ENCODE measurements at places on chromosomes 6 and 20.

DNA sequence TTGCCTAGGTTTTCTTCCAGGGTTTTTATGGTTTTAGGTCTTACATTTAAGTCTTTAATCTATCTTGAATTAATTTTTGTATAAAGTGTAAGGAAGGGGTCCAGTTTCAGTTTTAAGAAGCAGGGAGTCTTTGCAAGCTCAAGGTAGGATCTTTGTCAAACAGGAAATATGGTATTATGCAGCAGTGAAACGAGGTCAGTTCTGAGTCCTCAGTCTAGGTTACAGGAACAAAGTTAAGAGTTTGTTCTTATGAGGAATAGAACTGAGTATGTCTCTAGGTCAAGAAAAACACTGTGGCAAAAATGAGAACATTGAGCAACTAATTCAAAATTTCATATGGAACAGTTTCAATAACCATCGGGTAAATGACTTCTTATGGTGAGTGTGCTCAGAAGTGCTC is 63.6 kb downstream of the GCLC start:
- no peak for DNase-seq

GRCh38 chr6:79076160-79076559 is 1.9 kb downstream of the PHIP start:
- no peak for DNase-seq

DNA sequence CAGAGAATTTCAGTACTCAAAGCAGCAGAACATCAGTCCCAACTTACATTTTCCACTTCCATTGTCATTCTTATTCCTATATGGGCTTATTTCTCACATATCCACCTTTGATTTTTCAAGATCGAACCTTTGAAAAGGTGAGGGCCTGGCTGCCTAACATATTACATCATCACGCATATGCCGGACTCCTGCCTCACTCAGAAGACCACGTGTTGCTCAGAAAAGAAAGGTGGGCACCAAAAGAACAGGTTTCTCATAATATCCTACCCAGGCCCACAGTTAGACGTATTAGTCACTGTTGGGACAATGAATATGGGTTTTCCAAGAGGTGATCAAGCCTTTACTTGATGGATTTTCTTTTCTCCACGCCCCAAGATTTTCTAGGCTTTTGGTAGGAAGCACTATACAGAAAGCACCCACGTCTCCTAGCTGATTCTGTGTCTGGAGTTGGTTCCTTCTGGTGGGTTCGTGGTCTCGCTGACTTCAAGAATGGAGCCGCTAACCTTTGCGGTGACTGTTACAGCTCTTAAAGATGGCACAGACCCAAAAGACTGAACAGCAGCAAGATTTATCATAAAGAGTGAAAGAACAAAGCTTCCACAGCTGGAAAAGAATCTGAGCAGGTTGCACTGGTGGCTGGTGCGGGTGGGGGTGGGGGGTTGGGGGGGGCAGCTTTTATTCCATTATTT is 168.9 kb downstream of the ATXN1 start:
- no peak for DNase-seq

- DNase-seq = no peak
Observed at GRCh38 chr6:12903246-12903645, 186.7 kb downstream of the PHACTR1 start.

- no peak for DNase-seq
Observed at GRCh38 chr20:63858393-63859165, 2.7 kb upstream of the ABHD16B start.

- peak; percentile 63 for DNase-seq
Observed at GRCh38 chr6:37698264-37699137, 818 bp upstream of the MDGA1 start.

- DNase-seq = no peak
Observed at GRCh38 chr6:5766260-5766659, 240.5 kb downstream of the NRN1 start.

DNA sequence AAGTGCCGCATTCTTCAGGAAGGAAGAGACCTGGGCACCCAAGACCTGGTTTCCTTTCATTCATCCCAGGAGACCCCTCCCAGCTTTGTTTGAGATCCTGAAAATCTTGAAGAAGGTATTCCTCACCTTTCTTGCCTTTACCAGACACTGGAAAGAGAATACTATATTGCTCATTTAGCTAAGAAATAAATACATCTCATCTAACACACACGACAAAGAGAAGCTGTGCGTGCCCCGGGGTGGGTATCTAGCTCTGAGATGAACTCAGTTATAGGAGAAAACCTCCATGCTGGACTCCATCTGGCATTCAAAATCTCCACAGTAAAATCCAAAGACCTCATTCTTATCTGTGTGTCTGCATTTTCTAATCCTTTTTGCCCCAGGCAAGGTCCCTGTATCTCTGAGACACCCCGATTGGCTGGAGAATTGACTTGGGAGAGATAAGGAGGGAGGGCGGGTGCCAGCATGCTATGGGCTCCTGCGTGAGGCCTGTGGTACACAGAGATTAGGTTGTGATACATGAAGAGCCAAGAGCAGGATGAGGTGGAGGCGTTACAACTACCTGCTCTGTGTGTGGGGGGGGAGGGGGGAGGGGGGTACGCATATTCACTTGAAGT is 4.8 kb downstream of the MUC21 start:
- no peak for DNase-seq

- no peak for DNase-seq
Observed at GRCh38 chr6:101730954-101731353, 337.4 kb downstream of the GRIK2 start.

DNA sequence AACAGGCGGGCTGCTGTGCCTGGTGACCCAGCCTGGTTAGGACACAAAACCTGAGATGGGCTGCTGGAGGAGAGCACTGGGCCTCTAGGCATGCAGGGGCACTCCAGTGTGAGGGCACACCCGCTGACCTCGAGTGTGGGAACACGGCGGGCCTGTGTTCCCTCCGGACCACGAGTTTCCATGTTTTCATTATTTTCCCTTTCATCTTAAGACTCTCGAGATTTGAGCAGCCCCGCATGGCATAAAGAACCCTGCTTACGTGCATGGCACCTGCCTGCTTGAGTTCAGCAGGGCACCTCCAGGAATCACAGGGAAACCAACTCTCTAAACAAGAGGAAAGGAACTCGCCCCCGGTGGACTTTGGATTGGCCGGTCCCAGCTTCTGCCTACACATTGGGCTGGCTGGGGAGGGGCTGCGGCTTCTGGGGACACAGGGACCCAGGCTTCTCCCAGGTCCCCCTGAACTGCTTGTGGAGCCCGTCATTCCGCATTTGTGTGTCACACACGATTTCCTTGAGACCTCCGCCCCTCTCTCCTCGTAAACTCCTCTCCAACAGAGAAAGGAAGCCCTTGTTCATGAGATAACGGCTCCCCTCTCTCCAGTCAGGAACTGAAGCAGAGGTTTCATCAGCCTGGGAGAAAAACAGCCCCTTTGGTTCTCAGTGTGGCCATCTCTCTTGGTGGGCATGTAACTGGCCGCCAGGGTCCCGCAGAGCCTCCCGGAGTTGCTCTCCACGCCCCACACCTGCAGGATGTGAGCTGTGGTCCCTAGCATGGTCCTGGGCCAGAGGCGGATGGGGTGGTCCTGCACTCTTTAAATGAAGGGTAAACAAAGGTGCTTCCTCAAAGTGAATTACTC is 181.8 kb downstream of the TTLL2 start:
- no peak for DNase-seq

GRCh38 chr6:112881828-112882780 is 535.0 kb downstream of the RFPL4B start:
- DNase-seq = no peak

- no peak for DNase-seq
Observed at GRCh38 chr6:166713434-166714186, 86.6 kb upstream of the RPS6KA2 start.

DNA sequence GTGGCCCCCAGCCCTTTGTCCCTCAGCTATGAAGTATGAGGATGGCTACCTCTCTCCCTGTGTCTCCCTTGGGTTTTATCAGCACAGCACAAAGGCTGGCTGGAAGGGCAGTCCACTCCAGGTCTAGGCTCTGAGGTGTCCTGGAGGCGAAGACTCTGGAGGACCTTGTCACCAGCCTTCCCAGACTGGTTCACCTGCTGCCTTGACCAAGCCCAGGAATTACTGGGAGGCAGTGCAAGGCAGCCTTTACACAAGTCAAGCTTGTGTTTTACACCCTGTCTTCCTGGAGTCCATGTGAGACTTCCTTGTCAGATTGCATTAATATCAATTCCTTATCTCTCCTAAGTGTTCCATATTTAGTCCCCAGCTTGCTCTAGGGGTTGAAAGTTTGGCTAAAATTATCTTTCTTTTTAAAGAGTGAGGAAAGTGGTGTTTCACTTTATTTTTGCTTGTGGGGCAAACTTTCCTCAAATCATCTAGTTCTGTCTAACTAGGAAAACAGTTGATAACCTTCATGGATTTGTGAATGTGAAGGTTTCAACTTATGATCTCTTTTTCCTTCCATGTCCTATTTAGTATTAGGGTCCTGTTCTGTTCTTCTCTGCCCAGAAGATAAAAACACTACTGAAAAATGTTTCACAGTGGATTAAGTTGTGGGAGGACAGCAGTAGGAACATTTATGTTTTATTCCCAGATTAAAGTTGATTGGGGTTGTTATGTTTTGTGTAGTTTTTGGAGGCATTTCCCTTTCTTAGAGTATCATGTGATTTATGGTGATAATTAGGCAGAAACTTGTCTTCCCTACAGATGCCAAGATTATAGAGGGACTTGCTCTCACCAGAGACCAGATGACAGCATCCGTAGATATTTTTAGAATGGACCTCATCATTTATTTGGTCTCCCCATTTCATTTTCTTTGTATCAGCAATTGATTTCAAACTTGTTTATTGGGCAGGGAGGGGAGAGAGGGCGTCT is 114.8 kb downstream of the FOXO3 start:
- no peak for DNase-seq

GRCh38 chr20:11849270-11849915 is 68.3 kb upstream of the BTBD3 start:
- no peak for DNase-seq

DNA sequence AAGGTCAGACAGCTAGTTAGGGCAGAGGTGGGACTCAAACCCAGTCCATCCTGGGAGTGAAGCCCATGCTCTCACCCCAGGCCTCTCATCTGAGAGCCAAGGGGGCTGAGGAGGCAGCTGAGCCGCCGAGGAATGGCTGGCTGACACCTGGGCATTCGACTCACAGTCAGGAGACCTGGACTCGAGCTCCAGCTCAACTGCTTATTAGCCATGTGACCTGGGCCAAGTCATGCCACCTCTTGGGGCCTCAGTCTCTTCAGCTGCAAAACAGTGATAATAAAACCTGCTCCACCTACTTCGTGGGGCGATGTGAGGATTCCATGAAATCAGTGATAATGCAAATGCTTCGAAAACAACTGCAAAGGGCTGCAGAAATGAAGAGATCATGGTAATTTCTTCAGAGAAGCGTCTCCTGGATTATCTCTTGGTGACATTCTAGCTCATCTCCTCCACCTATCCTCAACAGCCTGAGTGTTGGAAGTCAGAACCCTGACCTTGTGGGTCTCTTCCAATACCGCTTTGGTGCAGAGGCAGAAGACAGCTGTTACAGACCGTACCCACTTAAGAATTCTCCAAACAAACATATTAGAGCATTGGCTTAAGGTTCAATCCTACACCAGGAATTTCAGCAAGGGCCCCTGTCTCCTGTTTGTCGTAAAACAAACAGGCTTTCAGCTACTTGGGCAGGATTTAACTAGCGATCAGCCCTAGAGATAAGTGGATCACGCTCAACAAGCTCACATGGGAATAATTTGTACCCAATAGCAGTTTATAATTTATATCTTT is 60.0 kb upstream of the PIM1 start:
- DNase-seq = no peak

- peak; percentile 28 for DNase-seq
Observed at GRCh38 chr20:10553326-10553984, 118.3 kb downstream of the SLX4IP start.

DNA sequence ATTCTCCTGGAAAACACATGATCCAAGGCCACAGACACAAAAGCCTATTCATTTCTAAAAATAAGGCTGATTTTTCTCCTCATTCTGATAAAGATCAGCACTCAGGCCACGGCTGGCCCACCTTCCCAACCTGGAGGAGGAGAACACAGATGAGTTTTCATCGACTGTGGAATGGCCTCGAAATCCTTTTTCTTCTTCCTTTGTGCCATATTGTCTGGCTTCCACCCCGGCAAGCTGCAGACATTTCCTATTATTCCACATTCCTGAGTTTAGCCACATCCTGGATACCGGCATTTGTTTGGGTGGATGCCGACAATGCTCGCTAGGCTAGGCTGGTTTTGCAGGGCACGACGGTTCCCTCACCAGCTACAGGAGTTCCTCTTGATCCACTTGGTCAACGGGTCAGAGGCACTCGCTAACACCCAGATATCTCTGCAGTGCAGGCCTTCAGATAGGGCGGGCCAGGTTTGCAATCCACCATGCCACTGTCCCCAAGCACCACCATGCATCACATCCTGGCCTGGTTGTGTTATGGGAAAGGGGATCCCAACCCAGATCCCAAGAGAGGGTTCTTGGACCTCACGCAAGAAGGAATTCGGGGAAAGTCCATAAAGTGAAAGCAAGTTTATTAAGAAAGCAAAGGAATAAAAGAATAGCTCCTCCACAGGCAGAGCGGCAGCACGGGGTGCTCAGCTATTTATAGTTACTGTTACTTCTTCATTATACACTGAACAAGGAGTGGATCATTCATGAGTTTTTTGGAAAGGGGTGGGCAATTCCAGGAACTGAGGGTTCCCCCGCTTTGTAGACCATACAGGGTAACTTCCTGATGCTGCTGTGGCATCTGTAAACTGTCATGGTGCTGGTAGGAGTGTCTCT is 4.2 kb upstream of the CTSZ start:
- DNase-seq = no peak

GRCh38 chr6:108588586-108588985 is 27.9 kb downstream of the FOXO3 start:
- peak; percentile 7 for DNase-seq

DNA sequence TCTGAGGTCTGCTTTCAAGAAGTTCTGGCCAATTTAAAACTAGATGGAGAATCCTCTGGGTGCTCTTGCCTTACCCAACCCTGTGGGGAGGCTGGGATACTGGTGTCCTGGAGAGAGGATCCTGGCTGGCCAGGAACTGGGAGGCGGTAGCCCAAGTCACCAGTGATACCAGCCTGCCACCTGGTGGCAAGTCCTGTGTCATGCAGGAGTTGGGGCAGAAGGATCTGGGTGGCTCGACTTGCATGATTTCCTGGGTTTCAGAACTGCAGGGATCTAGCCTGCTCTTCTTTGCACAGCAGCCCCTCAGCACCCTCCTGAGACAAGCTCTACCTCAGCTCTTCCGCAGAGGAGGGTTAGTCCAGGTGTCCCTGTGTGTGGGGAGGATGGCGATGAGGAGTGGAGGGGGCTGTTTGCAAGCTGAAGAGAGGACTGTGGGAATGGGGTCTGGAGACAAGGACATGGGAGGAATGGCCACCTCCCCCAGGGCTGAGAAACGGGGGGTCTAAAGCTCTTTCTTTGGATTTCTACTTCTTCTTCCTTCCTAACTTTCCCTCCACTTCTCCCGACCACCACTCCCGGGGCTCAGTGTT is 4.2 kb downstream of the KCNK17 start:
- DNase-seq = peak; percentile 58

GRCh38 chr6:15573384-15573783 is 89.4 kb downstream of the DTNBP1 start:
- no peak for DNase-seq

- no peak for DNase-seq
Observed at GRCh38 chr6:138215093-138215782, 3.1 kb downstream of the PBOV1 start.

All from CD4-positive, alpha-beta T cell treated with Interleukin-6 for 4 hours (primary cell).